SK-N-SH treated with all-trans-retinoic acid at 6 μM for 48 hours (cell line): ENCODE measurements at places on chromosomes 4 and X.

DNA sequence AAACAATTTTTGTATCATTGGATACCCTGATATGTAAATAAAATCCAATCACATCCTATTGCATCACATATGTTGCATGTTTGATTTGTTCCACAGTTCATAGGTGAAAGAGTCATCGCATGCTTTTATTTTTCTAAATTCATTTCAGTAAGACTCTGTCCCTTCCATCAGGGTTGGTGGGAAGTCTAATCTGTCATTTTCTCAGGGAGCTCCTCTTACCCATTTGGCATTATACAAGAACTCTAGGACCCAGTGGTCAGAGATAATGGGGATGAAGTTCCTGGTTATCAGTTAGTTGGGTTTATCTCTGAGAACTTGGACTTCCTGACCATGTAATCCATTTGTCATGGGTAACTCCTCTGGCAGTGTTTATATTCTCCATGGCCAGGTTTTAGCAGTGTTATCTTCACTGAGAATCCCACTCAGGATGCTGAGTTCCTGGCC is 227.1 kb upstream of the JADE1 start:
- no peak for ATAC-seq

- ATAC-seq = no peak
These were observed 154.6 kb upstream of the FAT1 start for GRCh38 chr4:186878203-186878776.

DNA sequence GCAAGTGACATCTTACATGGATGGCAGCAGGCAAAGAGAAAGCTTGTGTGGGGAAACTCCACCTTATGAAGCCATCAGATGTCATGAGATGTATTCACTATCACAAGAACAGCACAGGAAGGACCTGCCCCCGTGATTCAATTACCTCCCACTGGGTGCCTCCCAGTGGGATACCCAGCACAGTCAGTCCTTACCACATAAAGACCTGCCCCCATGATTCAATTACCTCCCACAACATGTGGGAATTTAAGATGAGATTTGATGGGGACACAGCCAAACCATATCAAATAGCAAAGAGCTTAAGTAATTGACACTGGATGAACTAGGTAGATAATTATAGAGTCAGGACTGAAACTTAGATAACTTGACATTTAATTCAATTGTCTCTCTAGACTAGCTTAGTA is 85.6 kb downstream of the SLIT2 start:
- ATAC-seq = peak; percentile 32

DNA sequence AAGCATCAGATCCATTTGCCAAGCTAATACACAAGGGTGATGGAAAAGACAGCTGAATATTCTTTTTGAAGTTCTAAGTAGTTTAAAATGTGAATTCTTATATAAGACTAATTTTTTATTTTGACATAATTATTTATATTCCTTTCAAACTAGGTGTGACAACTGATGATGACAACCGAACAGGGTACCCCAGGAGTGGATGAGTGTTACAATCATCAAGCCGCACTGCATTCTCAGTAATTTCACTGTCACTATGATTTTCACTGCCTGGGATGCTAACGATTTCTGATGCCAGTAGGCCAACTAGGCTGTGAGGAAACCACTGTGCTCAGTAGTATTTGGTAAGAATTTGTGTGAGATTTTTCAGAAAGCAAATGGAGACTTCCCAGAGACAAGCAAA is 317.5 kb downstream of the ARAP2 start:
- ATAC-seq = no peak

DNA sequence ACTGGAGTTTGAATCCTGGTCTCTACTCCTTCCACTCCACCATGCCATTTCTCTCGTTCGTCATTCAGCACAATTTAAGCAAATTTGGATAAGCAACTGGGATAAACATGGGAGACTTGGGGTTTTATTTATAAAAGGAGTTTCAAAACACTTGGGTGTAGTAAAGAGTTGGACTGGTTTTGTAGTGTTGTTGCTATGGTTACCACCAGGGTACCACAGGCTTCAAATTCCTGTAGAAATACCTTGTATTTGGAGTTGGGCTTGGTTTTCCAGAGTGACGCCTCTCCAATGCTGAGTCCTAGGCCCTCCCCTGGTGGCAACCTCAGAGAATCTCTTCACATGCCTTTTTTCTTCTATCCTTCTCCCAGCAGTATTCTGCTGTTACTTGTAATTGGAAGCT is 27.9 kb upstream of the PHOX2B start:
- ATAC-seq = no peak

DNA sequence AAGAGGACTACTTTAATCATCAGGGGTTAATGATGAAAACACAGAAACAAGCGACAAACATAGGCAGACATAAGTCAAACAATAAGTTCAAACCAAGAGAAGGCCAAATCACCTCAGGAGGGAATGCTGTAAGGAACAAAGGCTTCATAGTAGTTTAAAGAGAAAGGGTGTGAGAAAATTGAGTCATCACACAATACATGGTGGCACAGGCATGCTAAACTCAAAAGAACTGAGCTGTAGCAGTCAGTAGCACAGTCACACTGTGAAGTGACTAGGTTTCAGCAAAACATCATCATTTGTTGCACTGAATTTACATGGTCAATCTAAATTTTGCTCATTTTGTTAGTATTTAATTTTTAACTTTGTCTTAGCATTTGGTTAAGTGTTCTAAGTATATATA is 24.2 kb downstream of the SMC1A start:
- ATAC-seq = no peak

DNA sequence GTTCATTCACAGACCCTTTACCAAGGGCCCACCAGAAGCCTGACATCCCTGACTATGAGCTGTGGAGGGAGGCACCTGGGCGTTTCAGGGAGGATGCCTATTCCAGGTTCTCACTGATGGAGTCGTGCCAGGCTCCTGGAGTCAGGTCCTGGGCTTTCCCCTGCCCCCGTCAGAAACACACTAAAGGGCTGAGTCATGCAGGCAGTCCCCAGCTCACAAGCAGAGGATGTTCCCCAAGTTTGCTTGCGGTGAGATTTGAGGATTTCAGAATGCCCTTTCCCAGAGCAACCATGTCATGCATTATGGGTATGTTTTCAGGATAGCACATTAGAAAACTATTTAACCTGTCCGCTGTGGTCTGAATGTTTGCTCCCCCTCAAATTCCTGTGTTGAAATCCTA is 45.2 kb downstream of the FHDC1 start:
- no peak for ATAC-seq

GRCh38 chrX:30779453-30780030 is 109.5 kb downstream of the TAB3 start:
- ATAC-seq = no peak

GRCh38 chr4:6502147-6502546 is 29.7 kb upstream of the PPP2R2C start:
- ATAC-seq = no peak

DNA sequence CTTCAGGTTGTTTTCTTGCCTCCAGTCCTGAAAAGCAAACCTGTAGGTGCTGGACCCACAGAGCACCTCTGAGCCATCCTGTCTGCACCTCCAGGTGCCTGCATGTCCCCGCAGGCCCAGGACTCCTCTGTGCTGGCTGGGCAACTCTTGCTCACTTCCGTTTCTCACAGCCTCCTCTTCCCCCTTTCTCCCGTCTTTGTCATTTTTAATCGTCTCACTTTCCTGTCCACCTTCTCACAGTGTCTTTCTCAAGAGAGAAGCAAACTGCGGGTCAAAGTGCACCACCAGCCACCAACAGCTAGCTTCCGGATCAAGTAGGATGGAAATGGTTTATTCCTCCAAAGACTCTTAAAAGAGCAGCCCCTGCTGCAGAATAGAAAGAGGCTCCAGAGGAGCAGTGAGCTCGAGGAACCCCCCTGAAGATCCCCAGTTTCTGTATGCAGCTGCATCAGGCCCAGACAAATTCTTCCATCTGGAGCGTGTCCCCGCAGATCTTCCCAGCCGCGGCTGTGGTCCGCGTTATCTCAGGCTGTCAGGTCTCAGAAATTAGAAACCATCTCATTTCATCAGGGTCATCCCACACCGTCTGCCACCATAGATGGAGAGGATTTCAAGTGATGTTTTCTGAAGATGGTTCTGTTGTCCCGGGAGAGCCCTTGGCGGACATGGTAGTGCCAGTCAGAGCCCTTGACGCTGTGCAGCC is 87.7 kb downstream of the FHDC1 start:
- ATAC-seq = no peak

GRCh38 chr4:163048447-163048846 is 118.2 kb downstream of the NAF1 start:
- ATAC-seq = peak; percentile 64; the same call in 2 of the 3 replicates

DNA sequence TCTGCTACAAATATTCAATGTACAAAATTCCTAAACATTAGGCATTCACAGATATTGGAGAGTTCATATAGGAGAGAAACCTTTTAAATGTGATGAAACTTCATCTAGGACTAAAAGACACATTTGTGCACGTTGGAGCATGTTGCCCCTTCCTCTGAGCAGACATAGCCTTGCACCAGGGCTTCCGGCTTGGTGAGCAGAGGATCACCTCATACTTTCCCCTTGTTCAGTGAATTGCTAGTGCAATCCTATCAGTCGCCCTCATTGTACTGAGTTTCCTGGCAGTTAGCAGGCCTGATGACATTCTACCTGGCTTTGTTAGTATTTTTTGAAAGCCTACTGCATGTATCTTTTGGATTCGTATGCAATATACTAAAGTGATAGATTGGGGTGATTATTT is 466.2 kb downstream of the SPRY1 start:
- no peak for ATAC-seq

DNA sequence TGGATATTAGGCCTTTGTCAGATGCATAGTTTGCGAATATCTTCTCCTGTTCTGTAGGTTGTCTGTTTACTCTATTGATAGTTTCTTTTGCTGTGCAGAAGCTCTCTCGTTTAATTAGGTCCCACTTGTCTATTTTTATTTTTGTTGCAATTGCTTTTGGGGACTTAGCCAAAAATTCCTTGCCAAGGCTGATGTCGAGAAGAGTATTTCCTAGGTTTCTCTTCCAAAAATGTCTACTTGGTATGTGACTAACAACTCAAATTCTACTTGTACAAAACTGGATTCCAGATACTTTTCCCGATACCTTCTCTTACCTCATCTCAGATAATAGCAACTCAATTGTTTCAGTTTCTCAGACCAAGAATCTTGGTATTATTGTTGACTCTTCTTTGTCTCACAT is 142.4 kb upstream of the GLRA2 start:
- no peak for ATAC-seq

GRCh38 chr4:24897639-24898038 is 15.2 kb downstream of the CCDC149 start:
- no peak for ATAC-seq

- ATAC-seq = no peak
These were observed 22.9 kb downstream of the ADGRA3 start for GRCh38 chr4:22492987-22493386.

- ATAC-seq = no peak
These were observed 31.2 kb downstream of the RNF175 start for GRCh38 chr4:153728660-153729059.

- no peak for ATAC-seq
These were observed 18.0 kb downstream of the CLNK start for GRCh38 chr4:10666616-10667015.

DNA sequence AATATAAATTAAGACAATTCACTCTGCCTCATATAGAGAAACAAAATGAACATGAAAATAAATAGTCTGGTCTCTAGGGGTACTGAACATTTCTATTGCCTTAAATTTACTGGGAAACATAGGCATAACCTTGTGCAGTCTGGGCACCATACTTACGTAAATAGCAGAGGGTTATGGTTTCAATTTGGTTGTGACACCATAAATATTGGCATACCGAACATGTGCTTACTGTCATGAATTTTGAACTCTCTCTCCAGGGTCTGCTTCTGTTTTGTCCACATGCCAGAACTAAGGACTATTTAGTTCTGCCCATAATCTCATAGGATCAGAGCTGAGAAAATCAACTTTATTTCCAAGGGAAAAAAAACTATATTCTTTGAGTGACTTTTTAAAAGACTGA is 17.6 kb downstream of the PDGFC start:
- no peak for ATAC-seq

- ATAC-seq = no peak
These were observed 30.4 kb upstream of the CLTRN start for GRCh38 chrX:15694941-15695451.

- peak; percentile 81 for ATAC-seq
These were observed 27.2 kb downstream of the BST1 start for GRCh38 chr4:15729910-15730533.

DNA sequence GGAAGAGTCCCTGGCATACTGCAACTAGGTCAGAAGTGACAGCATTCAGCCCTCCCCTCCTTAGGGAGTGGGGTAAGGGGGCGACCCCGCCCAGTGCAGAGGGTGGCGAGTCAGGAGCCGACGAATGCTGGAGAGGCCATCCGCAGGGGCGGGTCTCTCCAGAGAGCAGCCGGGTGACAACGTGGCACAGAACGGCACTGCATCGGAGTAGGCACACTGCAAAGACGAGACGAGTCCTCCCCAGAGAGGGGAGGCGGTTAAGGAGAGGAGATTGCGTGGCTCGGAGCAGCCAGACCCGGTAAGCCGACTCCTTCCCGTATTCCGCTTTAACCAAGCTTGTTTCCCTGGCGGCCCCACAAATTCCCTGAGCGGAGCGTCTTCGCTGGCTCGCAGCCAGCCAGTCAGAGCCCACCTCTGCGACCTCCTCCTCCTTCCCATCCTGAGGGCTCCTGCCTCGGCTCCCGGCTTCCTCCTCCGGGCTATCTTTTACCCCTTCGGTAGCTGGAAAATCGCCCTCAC is 54.9 kb downstream of the LINC00632 start:
- ATAC-seq = peak; percentile 34

- no peak for ATAC-seq
These were observed 43.6 kb upstream of the UPRT start for GRCh38 chrX:75230296-75230695.

DNA sequence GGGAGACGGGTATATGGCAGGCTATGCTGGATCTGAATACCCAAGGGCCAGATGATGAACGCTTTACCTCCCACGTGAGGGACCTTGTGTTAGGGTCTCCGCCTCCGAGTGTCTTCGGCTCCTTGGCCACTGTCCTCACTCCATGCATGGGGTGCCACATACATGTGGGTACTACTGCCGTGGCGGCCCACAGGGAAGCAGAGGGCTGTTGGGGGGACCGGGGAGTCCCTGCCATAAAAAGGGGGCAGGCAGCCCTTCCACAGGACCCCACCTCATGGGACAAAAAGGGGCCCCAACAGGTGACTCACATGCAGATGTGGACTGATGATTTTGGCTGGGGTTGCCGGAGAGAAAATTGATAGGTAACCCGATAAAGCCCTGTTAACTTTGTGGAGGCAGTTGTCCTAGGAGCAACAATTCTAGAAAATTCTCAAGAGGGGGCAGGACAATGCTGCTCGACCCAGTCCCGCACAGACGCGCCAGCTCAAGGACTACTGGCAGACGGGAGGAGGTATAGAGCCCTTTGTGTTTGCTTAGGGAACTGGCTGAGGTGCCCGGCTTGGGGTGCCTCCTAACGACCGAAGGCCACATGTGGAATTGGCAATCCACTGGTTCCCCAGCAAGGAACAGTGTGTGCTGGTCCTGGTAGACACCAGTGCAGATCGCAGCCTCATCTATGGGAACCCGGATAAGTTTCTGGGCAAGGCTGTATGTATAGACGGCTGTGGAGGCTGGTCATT is 695.7 kb upstream of the AGA start:
- no peak for ATAC-seq

- no peak for ATAC-seq
These were observed 504.0 kb downstream of the MAGEE1 start for GRCh38 chrX:76931518-76931917.

- peak; percentile 38 for ATAC-seq
These were observed 692 bp upstream of the SLC9A7 start for GRCh38 chrX:46759645-46759974.

- ATAC-seq = peak; percentile 67
These were observed 740 bp upstream of the NPY2R start for GRCh38 chr4:155207534-155208257.
